ENCODE measurements at places on chromosomes 5 and 9.

- no peak for DNase-seq
These were observed 102.2 kb downstream of the TRIO start for GRCh38 chr5:14245132-14245925.

DNA sequence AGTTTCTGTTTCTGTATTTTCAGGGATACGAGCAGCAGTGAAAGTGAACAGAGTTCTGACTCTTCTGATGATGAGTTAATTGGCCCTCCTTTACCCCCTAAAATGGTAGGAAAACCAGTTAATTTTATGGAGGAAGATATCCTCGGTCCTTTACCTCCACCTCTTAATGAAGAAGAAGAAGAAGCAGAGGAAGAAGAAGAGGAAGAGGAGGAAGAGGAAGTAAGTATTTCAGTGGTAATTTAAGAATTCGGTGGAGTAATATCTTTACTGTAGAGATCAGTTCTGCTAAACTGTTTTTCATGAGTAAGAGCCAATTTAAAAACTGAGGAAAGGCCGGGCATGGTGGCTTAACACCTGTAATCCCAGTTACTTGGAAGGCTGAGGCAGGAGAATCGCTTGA, 17.2 kb downstream of the WDR70 start:
- DNase-seq, result no peak

DNA sequence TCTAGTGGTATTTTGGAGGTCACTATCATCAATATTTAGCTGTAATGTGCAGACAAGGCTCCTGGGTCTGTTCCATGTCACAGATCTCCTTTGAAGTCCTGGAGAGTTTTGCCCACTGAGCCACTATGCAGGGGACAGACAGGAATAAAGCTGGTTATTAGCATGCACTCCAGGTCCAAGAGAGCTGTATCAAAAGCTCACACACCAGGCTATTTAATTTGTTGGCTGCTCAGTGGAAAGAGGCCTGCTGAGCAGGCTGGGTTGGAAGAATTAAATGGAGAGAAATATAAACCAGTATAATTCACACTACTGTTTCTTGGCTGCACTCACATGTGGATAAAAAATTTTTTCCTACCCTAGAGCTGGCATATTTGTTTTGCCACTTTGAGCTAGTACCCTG, 113.8 kb upstream of the TAF11L2 start:
- no peak for DNase-seq

DNA sequence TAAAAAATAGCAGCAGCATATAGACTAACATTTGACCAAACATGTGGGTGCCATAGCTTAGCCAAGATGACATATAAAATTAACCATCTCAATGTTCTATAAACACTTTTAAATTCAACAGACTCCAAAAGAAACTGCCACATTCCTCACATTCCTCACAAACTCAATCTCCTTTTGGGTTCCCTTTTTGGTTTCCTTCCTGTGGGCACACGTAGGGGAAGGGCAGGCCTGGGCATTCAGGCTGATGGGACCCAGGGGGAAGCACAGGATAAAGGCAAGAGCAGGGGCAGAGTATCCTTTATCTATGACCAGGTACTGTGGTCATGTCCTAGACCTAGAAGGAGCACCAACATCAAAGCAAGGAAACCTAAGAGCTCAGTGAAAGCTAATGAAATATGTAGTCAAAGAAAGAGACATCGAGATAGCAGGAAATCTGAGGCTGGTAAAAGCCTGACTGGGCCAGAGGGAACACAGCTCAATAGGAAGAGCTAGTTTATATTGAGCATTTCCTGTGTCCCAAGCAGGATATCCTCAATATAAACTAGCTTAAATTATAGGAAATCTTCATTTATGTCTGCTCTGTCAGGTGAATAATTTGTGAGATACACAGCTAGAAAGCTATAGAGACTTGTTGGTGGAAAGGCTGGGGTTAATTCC, 13.6 kb upstream of the ERAP1 start:
- no peak for DNase-seq

DNA sequence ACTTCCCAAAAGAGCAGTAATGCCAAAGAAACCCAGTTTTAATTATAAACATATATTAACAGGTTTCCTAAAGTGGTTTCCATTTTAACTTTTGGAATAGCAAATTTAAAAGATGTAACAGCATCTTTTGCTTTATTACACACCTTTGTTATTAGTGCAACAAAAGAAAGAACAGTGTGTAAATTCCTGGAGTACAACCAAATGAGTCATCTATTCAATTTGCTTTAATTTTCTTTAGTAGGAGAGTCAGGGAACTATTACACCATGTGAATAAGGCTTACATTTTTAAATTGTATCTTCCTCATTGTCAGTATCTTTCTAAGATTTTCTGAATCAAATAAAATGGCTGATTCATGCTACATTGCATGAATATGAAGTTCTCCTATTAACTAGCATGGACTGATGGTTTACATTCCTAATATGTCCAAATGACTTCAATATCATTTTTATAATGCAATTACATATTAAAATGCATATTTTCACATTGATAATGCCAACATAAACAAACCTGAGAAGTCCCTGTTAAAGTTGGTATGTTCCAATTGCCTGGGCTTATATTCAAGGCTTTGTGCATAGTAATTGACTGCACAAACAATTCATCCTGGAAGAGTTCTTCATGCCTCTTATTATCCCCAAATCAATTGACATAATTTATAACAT, 22.5 kb downstream of the EDIL3 start:
- DNase-seq, result no peak

- no peak for DNase-seq
These were observed 353 bp downstream of the SH3PXD2B start for GRCh38 chr5:172453986-172454357.

Data from fibroblast of skin of left biceps (primary cell).